ENCODE measurements at places on chromosomes 12 and 14. TPM values are rescaled to one million over a fixed set of nuclear protein-coding genes. Genes with fewer than 3 reads are reported as not detected.

The SPTSSA gene
- total RNA-seq: 20.2 TPM

The C14orf119 gene
- total RNA-seq: 18.4 TPM

GRCh38 chr14:71729596-71729995 lies 202.6 kb upstream of the RGS6 start:
- DNase-seq: no peak

DNA sequence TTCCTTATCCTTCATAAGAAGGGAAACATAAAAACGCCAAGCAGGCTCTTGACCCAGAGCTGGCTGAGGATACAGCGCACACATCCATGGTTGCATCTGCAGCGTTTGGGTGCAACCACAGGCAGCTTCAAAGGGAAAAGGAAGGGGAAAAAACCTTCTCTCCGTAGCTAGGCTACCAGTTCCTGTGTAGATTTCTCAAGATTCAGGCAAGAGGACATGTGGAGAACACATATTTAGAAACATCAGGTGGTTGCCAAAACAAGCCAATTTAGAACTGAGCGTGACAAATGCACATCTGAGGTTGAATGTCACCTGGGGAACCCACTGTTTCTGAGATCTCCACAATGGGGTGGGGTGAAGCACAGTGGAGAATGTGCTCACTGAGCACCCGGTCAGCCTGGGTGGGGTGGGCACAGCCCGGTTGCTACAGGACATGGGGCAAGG lies 78.3 kb upstream of the BDKRB2 start:
- DNase-seq: no peak

The ESRRB gene
- total RNA-seq: not detected

The KRT74 gene
- not detected for total RNA-seq

GRCh38 chr14:65098586-65098985 lies 3.7 kb downstream of the MAX start:
- DNase-seq: no peak

The MSRB3 gene
- 221 TPM for total RNA-seq

DNA sequence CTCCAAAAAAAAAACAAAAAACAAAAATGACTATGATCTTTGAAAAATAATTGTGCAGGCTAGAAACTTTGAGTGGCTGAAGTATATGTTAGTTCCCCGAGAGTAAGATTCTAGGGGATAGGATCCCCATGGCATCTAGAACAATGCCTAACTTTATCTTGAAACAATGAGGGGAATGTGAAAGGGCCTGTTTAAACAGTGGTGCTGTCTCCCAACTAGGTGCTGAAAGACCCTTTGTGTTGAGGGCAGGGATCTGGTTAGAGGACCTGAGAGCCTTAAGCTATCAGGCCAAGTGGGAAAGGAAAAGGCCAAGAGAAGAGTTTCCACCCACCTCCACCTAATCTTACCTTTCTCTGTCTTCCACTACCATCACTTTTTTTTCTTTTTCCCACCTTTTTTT lies 6.8 kb upstream of the YLPM1 start:
- no peak for DNase-seq

GRCh38 chr14:51677266-51677665 lies 25.6 kb downstream of the FRMD6 start:
- DNase-seq: no peak

DNA sequence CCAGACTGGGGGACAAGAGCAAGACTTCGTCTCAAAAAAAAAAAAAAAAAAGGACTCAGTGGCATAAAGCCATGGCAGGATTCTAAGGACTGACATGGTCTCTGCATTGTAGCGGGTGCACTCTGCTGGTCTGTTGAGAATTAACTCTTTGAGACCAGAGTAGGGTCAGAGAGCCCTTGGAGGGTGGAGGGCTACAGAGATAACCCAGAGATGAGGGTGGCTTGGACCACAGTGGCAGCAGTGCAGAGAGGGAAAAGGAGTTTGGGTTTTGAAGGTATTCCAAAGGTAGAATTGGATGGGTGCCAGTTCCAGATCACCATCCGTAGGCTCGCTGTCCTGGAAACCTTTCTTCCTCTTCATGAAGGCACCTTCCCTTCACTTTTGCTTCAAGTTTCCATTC lies 14.3 kb upstream of the DYNC1H1 start:
- DNase-seq: no peak

The DHRS1 gene
- total RNA-seq: 25.5 TPM

The POLR3B gene
- 7.7 TPM for total RNA-seq

The ASCL1 gene
- not detected for total RNA-seq

GRCh38 chr12:69851976-69852375 lies 26.9 kb downstream of the MYRFL start:
- no peak for DNase-seq

- peak; percentile 33 for DNase-seq
Observed at GRCh38 chr12:132285991-132286681, 43.3 kb downstream of the GALNT9 start.

DNA sequence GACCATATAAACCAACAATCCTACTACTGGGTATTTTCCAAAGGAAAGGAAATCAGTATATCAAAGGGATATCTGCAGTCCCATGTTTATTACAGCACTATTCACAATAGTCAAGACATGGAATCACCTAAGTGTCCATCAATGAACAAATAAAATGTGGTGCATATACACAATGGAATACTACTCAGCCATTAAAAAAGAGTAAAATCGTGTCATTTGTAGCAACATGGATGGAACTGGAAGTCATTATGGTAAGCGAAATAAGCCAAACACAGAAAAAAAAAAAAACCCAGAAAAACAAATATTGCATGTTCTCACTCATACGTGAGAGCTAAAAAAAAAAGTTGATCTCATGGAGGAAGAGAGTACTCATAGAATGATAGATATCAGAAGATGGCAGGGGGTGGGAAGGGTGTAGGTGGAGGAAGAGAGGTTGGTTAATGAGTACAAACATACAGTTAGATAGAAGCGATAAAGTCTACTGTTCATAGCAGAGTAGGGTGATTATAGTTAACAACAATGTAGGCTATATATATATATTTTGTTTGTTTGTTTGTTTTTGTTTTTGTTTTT lies 49.3 kb downstream of the BCAT1 start:
- DNase-seq: no peak

DNA sequence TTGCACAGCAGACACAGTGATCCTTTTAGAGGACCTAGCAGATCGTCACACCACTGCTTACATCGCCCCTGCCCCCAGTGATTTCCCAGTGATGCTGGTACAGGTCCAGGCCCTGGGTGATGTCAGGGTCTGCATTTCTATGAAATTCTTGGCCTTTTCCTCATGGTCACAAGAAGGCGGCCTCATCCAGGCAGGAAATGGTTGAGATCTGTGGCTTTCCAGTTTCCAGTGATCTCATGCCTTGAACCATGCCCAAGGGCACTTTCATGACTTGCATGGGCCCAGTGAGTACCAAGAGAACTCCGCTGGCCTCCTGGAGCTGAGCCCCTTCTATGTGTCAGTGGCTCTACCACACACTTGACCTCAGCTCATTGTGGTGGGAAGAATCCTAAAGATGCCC lies 41.9 kb upstream of the BDKRB2 start:
- DNase-seq: no peak

DNA sequence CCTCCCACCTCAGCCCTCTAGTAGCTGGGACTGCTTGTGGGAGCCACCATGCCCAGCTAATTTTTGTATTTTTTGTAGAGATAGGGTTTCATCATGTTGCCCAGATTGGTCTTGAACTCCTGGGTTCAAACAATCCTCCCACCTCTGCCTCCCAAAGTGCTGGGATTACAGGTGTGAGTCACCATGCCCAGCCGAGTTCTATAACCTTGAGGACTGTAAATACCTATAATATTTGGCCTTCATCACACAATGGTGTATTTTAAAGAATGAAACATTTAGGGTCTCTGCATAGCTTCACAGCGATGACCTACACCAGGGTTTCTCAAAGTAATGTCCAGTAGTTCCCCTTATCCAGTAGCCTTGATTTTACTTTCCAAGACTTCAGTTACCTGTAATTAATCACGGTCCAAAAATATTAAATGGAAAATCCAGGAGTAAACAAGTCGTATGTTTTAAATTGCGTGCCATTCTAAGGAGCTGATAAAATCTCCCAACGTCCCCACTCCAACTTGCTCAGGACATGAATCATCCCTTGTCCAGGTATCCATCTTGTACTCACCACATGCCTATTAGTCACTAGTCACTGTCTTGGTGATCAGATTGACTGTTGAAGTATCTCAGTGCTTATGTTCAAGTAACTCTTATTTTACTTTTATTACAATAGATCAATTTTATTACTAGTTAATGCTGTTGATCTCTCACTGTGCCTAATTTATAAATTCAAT lies 368.2 kb downstream of the BTG1 start:
- no peak for DNase-seq

The CLEC4D gene
- 0.63 TPM for total RNA-seq

GRCh38 chr14:76595266-76595665 lies 166.0 kb upstream of the VASH1 start:
- DNase-seq: no peak

The LLPH gene
- total RNA-seq: 8.1 TPM

- DNase-seq: no peak
Observed at GRCh38 chr12:81337886-81338285, 260.0 kb downstream of the ACSS3 start.

- no peak for DNase-seq
Observed at GRCh38 chr12:130362060-130362459, 24.4 kb downstream of the PIWIL1 start.

DNA sequence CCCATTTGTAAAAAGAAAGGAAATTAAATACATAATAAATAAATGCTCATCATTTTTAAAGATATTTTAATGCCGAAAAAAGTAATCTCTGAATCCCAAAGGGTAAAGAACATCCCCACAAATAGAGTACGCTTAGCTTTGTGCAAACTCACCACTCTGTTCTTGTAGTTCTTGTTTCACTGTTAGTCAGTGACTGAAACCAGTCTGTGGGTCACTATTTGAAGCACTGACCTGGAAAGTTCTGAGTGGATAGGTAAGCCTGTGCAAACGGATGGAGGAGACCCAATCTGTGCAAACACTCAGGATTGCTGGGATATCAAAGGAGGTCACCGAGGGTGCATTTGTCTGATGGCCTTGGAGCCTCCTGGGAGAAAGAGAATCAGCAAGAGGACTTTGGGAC lies 68.1 kb upstream of the TSPAN11 start:
- DNase-seq: no peak

The ESPL1 gene
- total RNA-seq: 0.78 TPM

GRCh38 chr14:98941481-98941880 lies 330.5 kb downstream of the BCL11B start:
- DNase-seq: no peak

- DNase-seq: no peak
Observed at GRCh38 chr14:99654235-99654985, 9.5 kb downstream of the HHIPL1 start.

Measured in thoracic aorta (tissue), 2 donors.